RPMI7951 (cell line): ENCODE measurements at places on chromosomes 1 and 21.
A peak's percentile ranks its signal among the peaks of the same experiment; 100 is the strongest.

DNA sequence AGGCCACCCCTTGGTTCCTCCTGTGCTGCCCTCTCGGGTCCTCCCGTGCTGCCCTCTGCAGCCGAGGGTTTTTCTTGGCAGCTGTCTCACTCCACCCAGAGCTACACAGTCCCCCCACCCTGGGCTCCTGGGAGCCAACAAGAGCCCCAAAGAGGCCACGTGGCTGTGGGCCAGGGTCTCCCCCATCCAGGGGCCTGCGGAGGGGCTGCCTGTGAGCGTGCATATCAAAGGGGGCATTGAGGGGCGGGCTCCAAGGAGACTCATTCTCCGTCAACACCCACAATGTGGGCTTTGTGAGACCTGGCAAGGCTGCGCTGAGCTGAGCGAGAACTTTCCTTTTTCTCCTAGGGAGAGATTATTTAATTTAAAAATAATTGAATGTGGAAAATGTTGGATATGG lies 108.7 kb upstream of the ARHGEF16 start:
- DNase-seq = no peak

- peak; percentile 74 for DNase-seq
These were observed 757 bp upstream of the SPSB1 start for GRCh38 chr1:9291914-9292360.

DNA sequence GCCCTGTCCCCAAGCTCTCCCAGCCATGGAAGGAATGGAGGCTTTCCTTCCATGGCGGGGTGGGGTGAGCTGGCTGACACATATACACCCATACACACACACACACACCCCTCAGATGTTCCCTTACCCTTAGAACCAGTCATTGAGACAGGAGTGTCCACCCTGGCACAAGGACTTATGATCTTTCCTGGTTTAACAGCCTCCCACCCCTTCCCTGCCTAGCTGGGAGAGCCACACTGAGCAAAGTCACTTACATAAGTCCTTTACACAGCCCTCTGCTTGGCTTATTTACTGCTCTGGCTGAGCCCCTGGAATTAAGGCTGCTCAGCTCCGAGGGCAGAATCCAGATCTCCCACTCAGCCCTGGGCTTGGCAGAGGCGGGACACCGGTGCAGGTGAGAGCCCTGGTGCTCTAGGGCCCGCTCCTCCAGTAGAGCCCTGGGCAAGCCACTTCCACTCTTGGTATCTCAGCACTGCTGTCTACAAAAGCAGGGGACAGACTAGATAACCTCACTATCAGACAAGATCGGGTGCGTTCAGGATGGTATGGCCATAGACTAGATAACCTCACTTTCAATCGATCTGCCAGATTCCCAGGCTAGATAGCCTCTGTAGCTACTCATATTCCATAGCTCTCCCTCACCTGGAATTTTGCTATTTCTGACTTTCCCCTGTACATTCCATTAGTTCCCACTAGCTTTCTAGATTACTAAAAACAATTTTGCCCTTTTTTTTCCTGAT lies 16.7 kb downstream of the SLC6A9 start:
- no peak for DNase-seq

- DNase-seq = no peak
These were observed 1.7 kb downstream of the FGR start for GRCh38 chr1:27633298-27633610.

DNA sequence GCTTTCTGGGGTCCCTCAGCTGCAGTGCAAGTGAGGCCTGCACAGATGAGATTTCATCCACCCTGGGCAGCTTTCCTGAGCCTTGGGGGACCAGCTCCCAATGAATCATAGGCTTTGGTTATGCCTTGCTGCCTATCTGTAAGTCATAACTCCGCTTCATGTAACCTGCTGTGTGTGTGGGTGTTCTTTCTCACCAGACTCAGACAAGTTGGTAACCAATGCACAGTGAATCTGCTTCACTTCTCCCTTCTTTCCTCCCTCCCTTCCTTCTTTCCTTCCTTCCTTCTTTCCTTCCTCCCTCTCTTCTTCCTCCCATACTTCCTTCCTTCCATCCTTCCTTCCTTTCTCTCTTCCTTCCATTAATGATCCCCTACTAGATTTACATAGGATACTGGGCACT lies 34.4 kb upstream of the PSMB2 start:
- peak; percentile 14 for DNase-seq

- peak; percentile 58 for DNase-seq
These were observed 534 bp downstream of the SLC6A9 start for GRCh38 chr1:44030605-44031251.
